ENCODE measurements at places on chromosomes 6 and 20. TPM values are rescaled to one million over a fixed set of nuclear protein-coding genes. Genes with fewer than 3 reads are reported as not detected.

The TSPO2 gene
- total RNA-seq = 64.9 TPM

The GPX5 gene
- not detected for total RNA-seq

The PSMB9 gene
- 11.7 TPM for total RNA-seq

The TMX4 gene
- total RNA-seq = 16.8 TPM

The NRSN1 gene
- total RNA-seq = not detected

The PRL gene
- total RNA-seq = not detected

The PGC gene
- total RNA-seq = not detected

Measured in liver (tissue), 10 donors.